Activated CD4-positive, alpha-beta T cell treated with anti-CD3 and anti-CD28 coated beads for 36 hours (primary cell): ENCODE measurements at places on chromosomes 6 and 20. TPM values are rescaled to one million over a fixed set of nuclear protein-coding genes. Genes with fewer than 3 reads are reported as not detected.

DNA sequence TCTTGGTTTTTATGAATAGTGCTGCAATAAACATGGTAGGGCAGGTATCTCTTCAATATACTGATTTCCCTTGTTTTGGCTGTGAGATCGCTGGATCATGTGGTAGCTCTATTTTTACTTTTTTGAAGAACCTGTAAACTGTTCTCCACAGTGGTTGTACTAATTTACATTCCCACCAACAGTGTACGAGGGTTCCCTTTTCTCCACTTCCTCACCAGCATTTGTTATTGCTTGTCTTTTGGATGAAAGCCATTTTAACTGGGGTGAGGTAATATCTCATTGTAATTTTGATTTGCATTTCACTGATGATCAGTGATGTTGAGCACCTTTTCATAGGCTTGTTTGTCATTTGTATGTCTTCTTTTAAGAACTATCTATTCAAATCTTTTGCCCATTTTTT is 8.0 kb upstream of the ARG1 start:
- no peaks in the 10 kb centered on the region for H3K27me3 ChIP-seq
- no peaks in the 10 kb centered on the region for H3K36me3 ChIP-seq
- DNase-seq: no peak
- H3K4me1 ChIP-seq: peaks cover 7% of the 10 kb centered on the region

DNA sequence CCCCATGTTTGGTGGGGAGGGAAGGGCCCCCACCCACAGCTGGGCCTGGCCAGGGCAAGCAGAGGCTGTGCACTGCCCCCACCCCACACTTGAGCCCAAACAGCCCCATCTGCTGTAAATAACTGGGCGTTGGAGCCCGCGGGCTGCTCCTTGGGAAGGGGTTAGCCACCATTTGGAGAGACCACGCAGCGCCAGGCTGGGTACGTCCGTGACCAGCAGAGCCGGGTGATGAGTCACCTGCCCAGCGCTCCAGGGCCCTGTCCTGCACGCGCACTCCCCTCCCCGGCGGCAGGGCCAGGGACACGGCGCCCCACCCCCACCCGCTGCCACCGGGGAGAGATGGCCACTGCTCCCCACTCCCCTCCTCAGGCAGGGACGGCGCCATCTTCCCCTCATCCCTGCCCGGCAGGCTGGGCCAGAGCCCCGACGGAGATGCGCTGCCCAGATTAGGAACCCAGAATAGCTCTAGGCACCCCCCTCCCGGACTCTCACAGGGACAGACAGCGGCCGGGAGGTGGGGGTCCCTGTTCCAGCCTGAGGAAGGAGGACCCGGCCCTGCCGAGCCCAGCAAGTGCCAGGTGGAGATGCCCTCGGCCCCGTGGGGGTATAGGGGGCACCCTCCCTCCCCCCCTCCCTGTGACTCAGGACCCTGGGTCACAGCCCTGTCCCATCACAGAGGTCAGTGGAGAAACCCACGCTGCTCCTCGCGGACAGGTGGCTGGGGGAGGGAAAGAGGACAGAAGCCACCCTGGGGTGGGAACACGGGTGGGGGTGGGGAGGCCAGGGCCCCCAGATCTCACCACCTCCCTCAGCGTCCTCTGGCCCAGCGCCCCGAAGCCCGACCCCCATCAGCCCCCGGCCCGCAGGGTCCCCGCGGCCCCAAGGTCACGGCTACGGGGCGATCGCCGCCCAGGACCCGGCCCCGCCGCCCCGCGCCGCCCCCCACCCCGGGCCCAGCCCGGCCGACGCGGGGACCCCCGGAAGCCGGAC is 642 bp downstream of the EEF1A2 start:
- H3K4me3 ChIP-seq: no peak overlapping the region
- H3K27ac ChIP-seq: no peak overlapping the region
- H3K27me3 ChIP-seq: peaks cover 12% of the 10 kb centered on the region
- H3K4me1 ChIP-seq: peaks cover 2% of the 10 kb centered on the region
- no peak for DNase-seq

GRCh38 chr6:144265390-144265789 is 19.7 kb upstream of the UTRN start:
- H3K27me3 ChIP-seq: no peaks in the 10 kb centered on the region
- H3K4me1 ChIP-seq: no peaks in the 10 kb centered on the region
- no peak overlapping the region for H3K4me3 ChIP-seq
- no peak for DNase-seq

DNA sequence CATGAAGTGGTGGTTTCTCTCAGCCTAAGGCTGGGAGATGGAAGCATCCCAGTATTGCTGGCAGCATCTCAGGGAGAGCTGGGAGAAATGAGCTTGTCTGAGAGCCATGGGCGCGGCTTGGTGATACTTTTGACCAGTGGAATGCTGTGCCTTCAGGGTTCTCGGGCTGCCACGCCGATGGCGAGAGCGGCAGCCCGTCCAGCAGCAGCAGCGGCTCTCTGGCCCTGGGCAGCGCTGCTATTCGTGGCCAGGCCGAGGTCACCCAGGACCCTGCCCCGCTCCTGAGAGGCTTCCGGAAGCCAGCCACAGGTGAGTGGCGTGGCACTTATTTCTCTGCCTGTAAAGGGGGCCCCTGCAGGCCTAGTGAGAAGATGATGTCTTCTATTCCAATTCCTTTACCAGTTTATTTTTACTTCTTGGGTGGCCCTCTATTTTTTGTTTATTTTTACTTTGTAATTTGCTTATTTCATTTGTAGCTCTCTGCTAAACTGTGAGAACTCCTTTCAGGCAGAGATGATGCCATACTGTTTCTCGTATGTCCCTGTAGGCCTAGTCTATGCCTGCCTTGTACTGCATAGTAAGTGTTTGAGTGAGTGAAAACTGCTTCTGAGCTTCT is 71.7 kb downstream of the ASXL1 start:
- H3K27ac ChIP-seq: no peak overlapping the region
- H3K4me1 ChIP-seq: peaks cover 5% of the 10 kb centered on the region
- no peak overlapping the region for H3K4me3 ChIP-seq
- no peaks in the 10 kb centered on the region for H3K27me3 ChIP-seq
- DNase-seq: no peak

DNA sequence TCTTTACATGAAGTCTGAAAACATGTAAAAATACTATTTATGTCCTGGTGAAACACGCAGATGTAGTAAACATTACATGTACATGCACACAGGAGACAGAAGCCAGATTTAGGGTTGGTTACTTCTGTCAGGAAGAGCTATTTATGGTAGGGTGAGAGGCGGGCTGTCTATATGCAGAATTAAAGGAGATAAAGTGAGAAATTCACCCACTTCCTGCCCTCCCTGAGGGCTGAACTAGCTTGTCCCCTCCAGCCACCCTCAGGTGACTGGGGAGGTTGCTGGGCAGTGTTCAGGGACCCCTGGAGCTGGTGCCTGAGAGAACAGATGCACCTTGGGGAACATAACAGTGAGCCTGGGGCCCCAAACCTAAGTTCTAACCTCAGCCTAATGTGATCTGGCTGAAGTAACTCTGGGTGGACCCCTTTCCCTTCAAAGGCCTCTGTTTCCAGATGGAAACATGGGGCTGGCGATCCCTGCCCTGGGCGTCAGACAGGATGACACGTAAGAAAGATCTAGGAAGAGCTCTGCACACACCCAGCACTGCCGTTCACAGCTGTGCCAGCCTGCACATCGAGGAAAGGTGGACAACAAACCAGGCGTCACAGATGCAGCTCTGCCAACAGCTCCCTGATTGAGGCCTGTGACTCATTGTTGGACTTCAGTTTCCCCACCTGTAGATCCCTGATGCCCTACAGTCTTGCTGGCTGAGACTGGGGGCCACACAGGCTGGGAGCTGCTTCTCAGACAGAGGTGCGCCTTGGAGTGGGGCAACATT is 1.3 kb downstream of the PI16 start:
- no peaks in the 10 kb centered on the region for H3K36me3 ChIP-seq
- DNase-seq: peak; percentile 24
- no peaks in the 10 kb centered on the region for H3K27me3 ChIP-seq
- H3K4me3 ChIP-seq: peak overlapping the region; percentile 51
- peaks cover 45% of the 10 kb centered on the region for H3K4me1 ChIP-seq

GRCh38 chr20:25042531-25043498 is 15.1 kb downstream of the ACSS1 start:
- H3K27ac ChIP-seq: peak overlapping the region; percentile 90
- DNase-seq: peak; percentile 68
- peaks cover 2% of the 10 kb centered on the region for H3K36me3 ChIP-seq
- peaks cover 29% of the 10 kb centered on the region for H3K4me1 ChIP-seq
- H3K27me3 ChIP-seq: no peaks in the 10 kb centered on the region

- no peak overlapping the region for H3K27ac ChIP-seq
- no peaks in the 10 kb centered on the region for H3K36me3 ChIP-seq
- H3K4me3 ChIP-seq: no peak overlapping the region
- no peaks in the 10 kb centered on the region for H3K4me1 ChIP-seq
These were observed 311.5 kb downstream of the LAMA2 start for GRCh38 chr6:129194306-129194941.

DNA sequence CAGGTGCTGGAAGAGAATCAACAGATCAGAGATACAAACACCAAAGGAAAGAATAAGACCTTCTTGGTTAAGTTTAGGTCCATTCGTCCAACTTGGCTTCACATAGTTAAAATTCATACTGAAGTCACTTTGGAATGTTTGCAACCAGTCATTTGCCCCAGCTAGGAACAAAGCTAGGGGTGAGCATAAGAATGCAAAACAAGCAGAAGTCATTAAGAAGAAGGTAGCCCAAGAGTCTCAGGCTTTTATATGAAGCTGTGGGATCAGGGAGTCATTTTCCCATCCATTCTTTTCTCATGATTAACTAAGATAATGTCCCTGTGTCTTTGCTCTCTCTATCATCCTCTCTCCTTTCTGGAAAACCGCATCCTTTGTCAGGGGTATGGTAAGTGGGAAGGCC is 51.5 kb upstream of the TMEM170B start:
- no peak overlapping the region for H3K4me3 ChIP-seq
- no peaks in the 10 kb centered on the region for H3K4me1 ChIP-seq
- H3K27me3 ChIP-seq: peaks cover 2% of the 10 kb centered on the region
- DNase-seq: no peak
- H3K36me3 ChIP-seq: no peaks in the 10 kb centered on the region
- H3K27ac ChIP-seq: no peak overlapping the region

- DNase-seq: no peak
- no peak overlapping the region for H3K4me3 ChIP-seq
- H3K36me3 ChIP-seq: no peaks in the 10 kb centered on the region
- H3K27ac ChIP-seq: no peak overlapping the region
These were observed 277.2 kb upstream of the NT5E start for GRCh38 chr6:85172705-85173104.

TSBP1 gene
- not detected for total RNA-seq

TP53TG5 gene
- 0.40 TPM for total RNA-seq
